NT2/D1 (cell line): ENCODE measurements at places on chromosomes 11 and 22.
A peak's percentile ranks its signal among the peaks of the same experiment; 100 is the strongest.

DNA sequence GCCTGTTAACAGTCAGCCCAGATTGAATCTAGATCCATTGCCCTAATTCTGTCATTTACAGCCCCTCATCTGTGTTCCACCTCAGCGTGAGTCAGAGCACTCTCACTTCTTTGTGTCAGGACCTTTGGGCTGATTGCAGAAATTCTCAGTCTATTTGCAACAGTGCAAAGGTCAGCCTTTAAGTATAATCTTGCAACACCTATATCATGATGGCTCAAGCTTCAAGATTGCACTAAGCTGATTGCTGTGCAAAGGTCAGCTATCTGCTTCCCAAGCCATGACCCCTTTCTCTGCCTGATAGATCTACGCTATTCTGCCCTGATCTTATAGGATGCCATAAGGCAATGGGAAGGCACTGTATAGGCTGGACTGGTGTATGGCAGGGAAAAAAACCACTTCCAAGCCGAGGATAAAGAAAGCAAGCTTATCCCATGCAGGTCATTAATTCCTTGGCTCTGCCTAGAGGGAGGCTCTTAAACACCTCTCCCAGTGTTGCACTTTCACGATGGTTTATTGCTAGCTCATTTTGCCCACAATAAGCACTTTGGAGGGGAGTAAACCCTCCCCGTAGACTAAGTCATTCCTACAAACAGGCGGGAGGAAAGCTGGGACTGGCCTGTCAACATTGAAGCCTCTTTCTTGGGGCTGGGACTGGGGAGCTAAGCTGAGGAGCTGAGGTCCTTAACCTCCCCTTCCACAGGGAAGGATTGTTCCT is 100.6 kb downstream of the RRAS2 start:
- no peak for DNase-seq

DNA sequence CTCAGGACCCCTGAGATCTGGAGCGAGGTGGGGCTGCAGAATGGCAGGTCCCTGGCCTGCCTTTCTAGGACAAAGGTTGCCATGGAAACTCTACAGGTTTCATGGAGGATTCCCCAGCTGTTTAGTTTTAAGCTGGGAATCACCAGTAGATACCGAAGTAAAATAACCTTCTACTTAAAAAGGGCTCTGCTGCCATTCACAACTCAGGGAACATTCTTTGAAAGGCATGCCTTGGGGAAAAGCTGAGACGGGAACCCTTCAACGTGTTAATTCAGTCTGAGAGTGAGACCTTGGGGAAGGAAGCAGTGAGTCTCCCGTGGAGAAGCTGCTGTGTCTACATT is 493.3 kb downstream of the BRD1 start:
- peak; percentile 5 for DNase-seq

DNA sequence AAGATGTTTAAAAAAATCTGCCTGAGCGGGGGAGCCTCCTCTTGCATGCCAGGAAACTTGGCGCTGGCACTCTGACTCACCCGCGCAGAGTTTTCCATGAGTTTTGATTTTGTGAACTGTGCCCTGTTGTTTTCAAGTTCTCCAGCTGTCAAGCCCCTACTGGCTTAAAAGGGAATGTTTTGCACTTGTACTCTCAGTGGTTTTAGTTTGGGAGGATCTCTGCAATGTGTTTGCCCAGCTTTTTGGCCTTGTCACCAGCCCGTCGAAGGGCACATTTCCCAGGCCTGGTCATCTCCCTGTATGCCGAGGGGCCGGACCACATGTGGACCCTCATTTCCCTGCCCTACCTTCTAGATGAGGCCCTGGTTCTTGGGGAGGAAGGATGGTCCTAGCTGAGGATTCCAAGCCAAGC is 12.2 kb downstream of the MRGPRF start:
- no peak for DNase-seq

DNA sequence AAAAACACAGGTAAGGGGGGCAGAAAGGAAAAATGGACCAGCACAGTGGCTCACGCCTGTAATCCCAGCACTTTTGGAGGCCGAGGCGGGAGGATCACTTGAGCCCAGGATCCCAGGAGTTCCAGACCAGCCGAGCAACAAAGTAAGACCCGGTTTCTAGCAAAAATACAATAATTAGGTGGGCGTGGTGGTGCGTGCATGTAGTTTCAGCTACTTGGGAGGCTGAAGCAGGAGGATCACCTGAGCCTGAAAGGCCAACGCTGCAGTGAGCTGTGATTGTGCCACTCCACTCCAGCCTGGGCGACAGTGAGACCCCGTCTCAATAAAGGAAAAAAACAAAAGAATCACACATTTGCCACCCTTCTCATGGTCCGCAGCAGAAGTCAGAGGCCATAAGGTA is 519.4 kb downstream of the BRD1 start:
- no peak for DNase-seq

DNA sequence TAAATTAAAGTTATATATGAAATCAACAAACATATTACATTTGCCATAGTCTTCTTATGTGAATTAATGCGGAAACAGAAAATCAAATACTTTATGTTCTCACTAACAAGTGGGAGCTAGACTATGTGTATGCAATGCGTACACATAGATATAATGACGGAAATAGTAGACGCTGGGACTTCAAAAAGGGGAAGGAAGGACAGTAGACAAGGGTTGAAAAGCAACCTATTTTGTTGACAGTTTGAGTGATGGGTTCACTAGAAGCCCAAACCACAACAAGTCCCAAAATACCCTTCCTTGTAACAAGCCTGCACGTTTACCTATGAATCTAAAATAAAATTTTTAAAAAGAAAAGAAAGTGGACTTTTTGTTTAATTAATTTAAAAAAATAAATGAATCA is 430.8 kb upstream of the CNTN5 start:
- DNase-seq = no peak

DNA sequence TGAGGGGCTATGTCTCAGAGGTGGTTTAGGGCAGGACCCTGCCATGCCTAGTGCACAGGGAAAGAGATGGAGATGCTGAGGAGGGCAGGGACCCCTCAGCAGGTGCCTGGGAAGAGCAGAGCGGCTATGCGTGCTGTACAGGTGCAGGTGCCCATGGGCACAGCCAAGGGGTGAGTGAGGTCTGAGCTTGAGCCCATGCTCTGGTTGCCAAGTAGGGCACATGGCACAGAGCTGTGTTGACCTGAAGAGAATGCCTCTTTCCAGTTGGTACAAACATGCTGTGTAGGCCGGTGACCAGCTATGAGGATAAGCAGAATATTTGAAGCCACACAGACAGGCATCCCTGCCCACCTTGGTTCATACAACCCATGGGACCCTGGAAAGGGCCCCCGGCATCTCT is 65.8 kb upstream of the NECTIN1 start:
- no peak for DNase-seq

GRCh38 chr11:122235615-122236014 is 119.6 kb upstream of the BLID start:
- no peak for DNase-seq

GRCh38 chr22:49011379-49011768 is 816.3 kb downstream of the BRD1 start:
- no peak for DNase-seq

- DNase-seq = no peak
Measured at GRCh38 chr22:49037701-49038245, 789.9 kb downstream of the BRD1 start.

GRCh38 chr22:35446365-35446764 is 46.4 kb downstream of the MCM5 start:
- DNase-seq = no peak

DNA sequence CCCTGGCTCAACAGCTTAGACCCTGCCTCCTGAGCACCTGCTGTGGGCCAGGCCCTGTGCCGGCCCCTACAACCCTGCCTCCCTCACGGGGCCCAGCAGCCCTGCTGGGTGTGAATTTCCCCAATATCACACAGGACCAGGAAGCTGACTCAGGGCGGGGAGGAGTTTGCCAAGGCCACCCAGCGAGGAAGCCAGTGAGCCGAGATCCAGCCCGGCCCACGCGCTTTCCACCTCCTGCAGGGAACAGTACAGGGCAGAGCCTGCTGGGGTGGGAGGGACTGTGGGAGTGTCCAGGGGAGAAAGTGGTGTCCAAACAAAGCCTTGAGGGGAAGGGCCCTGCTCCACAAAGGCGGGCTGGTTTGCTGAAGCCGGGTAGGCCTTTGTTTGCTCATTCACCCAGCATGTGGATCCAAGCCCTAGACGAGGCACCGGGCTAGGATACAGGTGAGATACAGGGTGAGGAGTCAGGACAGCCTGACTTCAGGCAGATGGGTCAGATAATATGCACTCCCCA is 26.8 kb downstream of the RPL3 start:
- DNase-seq = no peak
